ENCODE measurements at places on chromosomes 7 and 10. TPM values are rescaled to one million over a fixed set of nuclear protein-coding genes. Genes with fewer than 3 reads are reported as not detected.
A peak's percentile ranks its signal among the peaks of the same experiment; 100 is the strongest.

GRCh38 chr10:31884386-31884785 is 44.2 kb downstream of the ARHGAP12 start:
- H3K36me3 ChIP-seq: no peaks in the 10 kb centered on the region
- peaks cover 1% of the 10 kb centered on the region for H3K27me3 ChIP-seq
- H3K27ac ChIP-seq: no peak overlapping the region
- no peak overlapping the region for H3K4me3 ChIP-seq
- peaks cover 15% of the 10 kb centered on the region for H3K4me1 ChIP-seq
- DNase-seq: no peak

- H3K27me3 ChIP-seq: peaks cover 2% of the 10 kb centered on the region
- H3K27ac ChIP-seq: no peak overlapping the region
- H3K4me1 ChIP-seq: peaks cover 2% of the 10 kb centered on the region
- H3K4me3 ChIP-seq: no peak overlapping the region
- no peak for DNase-seq
Observed at GRCh38 chr10:44243851-44244510, 140.9 kb downstream of the CXCL12 start.

DNA sequence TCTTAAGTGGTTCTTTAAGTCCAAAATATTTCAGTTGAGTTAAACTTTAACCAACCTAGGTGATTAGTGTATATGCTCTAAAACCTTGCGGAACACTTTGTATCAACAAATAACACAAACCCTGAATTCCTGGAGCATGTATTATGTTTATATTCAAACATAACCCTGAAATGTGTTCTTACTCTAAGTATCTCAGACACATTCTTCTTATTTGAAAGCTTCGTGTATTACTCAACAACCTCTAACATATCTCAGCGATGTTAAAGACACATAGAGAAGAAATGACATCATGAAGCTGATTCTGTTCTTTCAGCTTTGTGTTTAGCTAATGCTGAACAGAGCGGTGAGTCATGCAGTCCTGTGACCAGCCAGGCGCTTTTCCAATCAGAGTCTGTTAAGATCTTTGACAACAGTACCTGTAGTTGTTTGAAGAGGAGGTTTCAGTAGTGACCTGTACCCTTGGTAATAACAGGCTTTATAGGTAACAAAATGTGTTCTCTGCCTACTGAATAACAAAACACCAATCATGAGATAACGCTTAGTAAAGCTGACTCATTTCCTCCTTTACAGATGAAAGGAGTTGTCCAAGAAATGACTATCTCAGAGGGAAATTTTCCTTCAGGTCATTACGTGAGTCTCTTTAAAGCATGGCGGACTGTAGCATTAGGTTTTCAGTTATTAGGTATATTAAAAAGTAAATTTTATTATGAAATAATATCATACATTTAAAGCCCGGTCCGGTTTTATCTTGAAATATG is 67.3 kb upstream of the KLF6 start:
- DNase-seq: no peak
- H3K27ac ChIP-seq: peak overlapping the region; percentile 24
- H3K36me3 ChIP-seq: no peaks in the 10 kb centered on the region
- H3K4me3 ChIP-seq: no peak overlapping the region

DNA sequence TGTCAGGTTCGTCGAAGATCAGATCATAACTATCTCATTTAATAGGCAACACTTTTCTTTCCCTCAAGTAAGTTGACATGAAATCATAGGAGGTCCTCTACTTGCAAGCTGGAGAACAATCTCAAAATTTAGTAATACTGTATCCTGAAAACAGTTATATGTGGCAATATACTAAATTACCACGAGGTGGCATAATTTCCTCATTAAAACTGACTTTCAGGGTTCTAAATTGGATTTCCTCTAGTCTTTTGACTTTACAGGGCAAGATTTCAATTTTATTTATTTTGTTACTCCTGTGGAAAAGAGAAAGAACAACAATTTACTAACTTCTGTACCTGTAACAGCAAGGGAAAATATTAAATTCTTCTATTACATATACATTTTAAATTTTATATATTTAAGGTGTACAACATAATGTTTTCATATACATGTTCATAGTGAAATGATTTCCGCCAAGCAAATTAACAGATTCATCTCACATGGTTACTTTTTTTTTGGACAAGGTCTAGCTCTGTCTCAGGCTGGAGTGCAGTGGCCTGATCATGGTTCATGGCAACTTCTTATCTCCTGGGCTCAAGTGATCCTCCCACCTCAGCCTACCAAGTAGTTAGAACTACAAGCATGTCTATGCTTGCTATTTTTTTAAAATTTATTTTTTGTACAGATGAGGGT is 53.4 kb upstream of the CYP2C18 start:
- H3K27me3 ChIP-seq: no peaks in the 10 kb centered on the region
- H3K36me3 ChIP-seq: peaks cover 6% of the 10 kb centered on the region
- no peak overlapping the region for H3K4me3 ChIP-seq
- DNase-seq: no peak

DNA sequence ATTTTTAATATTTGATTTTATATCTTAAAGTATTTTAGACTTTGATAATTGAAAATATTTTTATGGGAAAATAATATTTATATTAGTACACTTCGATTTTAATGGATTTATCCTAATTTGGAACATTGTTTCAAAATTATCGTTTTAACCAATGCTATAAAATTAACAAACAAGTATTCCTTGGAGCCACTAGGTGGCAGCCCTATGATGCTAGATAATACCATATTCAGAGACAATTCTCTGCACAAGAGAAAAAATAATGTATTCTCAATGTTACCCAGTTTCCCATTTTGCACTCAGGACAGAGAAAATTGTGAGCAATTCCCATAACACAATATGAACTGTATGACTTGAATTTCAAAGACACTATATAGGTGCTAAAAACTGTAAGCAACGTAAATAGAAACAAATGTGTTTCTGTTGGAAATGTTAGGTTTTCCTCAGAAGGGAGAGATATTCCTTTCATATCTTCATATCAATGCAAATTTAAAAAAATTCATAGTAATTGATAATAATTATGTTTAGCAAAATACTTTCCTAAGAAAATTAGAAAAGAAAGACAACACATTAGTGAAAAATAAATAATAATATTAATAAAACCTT is 237.8 kb downstream of the SEMA3E start:
- no peak overlapping the region for H3K4me3 ChIP-seq
- no peaks in the 10 kb centered on the region for H3K36me3 ChIP-seq
- H3K27me3 ChIP-seq: no peaks in the 10 kb centered on the region
- no peak overlapping the region for H3K27ac ChIP-seq
- no peaks in the 10 kb centered on the region for H3K4me1 ChIP-seq
- DNase-seq: no peak

DNA sequence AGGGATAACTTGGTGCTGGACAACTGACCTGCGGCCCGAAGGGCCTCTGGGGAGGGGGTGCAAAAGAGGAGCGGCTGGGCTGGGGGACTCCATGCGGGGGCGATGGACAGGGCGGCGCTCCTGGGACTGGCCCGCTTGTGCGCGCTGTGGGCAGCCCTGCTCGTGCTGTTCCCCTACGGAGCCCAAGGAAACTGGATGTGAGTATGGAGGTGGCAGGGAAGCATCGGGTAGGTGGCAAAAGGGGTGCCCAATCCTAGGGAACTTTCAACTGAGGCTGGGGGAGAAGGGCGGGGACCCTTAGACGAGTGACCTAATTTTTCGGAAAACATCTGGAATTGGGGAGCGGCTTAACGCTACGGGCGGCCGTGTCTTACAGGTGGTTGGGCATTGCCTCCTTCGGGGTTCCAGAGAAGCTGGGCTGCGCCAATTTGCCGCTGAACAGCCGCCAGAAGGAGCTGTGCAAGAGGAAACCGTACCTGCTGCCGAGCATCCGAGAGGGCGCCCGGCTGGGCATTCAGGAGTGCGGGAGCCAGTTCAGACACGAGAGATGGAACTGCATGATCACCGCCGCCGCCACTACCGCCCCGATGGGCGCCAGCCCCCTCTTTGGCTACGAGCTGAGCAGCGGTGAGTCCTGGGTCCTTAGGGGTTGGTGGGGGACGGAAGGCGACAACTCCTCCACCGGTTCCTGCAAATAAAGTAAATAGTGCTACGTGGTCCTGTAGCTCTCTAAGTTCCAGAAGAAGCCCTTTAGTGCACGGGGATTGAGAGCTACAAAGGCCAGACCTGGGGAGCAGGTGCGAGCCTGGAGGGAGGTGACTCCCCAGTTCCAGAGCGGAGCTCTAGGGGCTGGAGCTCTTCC is 622 bp downstream of the WNT16 start:
- H3K4me3 ChIP-seq: peak overlapping the region; percentile 84
- DNase-seq: peak; percentile 40
- H3K27ac ChIP-seq: no peak overlapping the region
- peaks cover 3% of the 10 kb centered on the region for H3K4me1 ChIP-seq
- no peaks in the 10 kb centered on the region for H3K36me3 ChIP-seq
- H3K27me3 ChIP-seq: peaks cover 12% of the 10 kb centered on the region

DNA sequence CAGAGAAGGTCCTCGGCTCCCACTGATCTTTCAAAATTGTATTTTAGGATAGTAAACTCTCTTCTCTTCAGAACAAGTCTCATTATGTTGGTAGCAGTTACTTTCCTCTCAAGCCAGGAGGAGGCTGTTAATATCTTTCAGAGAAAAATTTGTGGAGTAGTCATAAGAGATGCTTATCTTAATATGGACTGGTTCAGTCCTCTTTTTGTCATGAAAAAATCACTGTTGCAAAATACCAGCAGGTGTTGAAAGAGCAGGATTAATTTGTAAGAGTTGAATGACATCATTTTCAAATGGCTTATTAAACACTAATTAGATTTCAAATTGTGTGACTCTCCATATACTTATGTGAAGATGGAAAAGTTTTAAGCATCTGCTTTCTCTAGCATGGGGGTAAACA is 662.5 kb downstream of the POM121L12 start:
- no peak for DNase-seq
- H3K27ac ChIP-seq: no peak overlapping the region
- H3K4me1 ChIP-seq: no peaks in the 10 kb centered on the region

DNA sequence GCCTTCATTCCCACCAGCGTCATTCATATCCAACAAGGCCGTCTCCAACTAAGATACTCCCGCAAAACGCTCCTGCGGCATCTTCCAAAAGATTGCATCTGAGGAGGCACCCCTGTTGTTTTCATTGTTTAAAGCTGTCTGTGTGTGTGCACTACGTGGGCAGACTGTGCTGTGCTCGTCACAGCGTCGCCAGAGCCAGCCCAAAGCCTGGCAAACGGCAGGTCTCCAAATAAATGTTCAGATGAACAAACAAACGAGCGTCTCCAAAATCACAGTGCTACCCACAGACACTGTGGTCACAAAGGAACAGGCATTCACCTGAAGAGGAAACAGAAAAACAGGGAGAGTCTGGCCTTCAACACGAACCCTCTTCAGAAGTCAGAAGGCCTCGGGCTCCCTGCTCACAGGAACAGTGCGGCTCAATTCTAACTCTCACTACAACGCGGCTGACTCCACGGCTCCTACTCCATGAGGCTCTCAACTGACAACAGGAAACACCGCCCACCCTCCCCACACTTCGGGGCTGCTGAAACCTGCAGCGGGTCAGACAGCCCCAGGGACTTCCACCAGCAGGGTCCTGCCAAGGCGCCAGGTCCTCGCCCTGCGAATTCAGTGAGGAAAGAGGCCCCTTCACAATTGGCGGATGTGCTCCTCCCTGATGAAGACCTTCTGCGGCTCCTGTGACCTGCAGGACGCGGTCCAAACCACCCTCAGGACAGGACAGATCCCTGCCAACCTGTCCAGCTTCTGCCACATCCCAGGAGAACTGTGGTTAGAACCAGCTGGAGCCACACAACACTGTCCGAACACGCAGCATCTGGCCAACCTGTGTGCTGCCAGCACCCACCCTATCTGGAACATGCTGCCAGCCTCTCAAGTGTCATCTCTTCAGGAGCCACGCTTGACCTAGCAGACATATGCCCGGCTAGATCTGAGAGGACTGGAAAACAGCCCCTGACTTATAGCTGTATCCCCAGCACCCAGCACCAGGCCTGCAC is 36.1 kb downstream of the MAD1L1 start:
- no peak overlapping the region for H3K27ac ChIP-seq
- no peak overlapping the region for H3K4me3 ChIP-seq
- peaks cover 9% of the 10 kb centered on the region for H3K27me3 ChIP-seq
- H3K4me1 ChIP-seq: no peaks in the 10 kb centered on the region

DNA sequence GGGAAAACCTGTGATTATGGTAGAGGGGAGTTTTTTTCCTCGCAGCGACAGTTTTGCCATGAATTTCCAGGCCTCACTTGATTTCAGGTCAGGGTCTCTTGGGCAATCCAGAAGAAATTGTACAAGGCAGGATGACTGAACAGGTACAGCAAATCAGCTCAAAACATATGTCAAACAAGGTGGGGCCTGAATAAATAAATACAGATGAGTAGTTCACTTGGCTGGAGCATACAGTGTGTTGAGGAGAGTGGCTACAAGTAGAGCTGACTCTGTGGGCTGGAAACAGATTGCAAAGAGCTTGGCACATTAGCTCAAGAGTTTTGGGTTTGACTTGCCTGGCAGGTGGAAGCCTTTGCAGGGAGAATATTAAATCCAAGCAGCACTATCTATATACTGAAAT is 15.0 kb downstream of the GIMAP8 start:
- H3K27me3 ChIP-seq: peaks cover 2% of the 10 kb centered on the region
- peak overlapping the region; percentile 65 for H3K4me3 ChIP-seq
- H3K36me3 ChIP-seq: peaks cover 99% of the 10 kb centered on the region
- no peak for DNase-seq
- H3K27ac ChIP-seq: no peak overlapping the region

- no peaks in the 10 kb centered on the region for H3K36me3 ChIP-seq
- peaks cover 4% of the 10 kb centered on the region for H3K4me1 ChIP-seq
- H3K4me3 ChIP-seq: no peak overlapping the region
- H3K27ac ChIP-seq: no peak overlapping the region
Observed at GRCh38 chr10:4217653-4218052, 432.6 kb upstream of the KLF6 start.

- no peak for DNase-seq
- no peaks in the 10 kb centered on the region for H3K36me3 ChIP-seq
- no peak overlapping the region for H3K27ac ChIP-seq
- no peaks in the 10 kb centered on the region for H3K27me3 ChIP-seq
- no peak overlapping the region for H3K4me3 ChIP-seq
Observed at GRCh38 chr10:48683868-48684267, 805 bp upstream of the WDFY4 start.

Gene CRPPA
- total RNA-seq: 3.2 TPM

Gene YWHAG
- 136 TPM for total RNA-seq

Gene ABCB8
- 17.4 TPM for total RNA-seq

Gene NEUROG3
- not detected for total RNA-seq

Gene PLAC9
- not detected for total RNA-seq

Gene CLDN3
- total RNA-seq: 0.36 TPM

Gene GPR85
- total RNA-seq: 3.0 TPM

Gene NUTM2E
- total RNA-seq: 0.46 TPM

All from endothelial cell (in vitro differentiated cells).